Activated effector memory CD4-positive, alpha-beta T cell treated with Interleukin-2 at 50 U/mL for 16 hours (primary cell): ENCODE measurements at places on chromosomes 1 and 21.

- DNase-seq = no peak
Measured at GRCh38 chr1:87330057-87330884, 1.6 kb downstream of the LMO4 start.

DNA sequence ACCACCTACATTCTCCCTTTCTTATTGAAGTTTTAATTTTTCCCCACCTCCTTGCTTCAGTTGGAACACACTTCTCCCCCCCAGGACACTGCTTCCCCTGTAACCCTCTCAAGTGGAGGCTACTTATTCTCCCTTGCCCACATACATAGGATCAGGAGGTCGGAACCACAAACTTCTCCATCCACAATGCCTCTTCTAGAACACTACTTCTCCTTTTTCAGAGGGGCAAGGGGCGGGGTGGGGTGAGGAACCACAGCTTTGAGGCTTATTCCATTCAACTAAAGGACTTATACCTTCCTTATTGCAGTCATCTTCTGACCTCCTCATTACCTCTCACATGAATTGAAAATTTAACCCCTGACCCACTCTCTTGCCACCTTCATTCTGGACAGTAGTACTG is 81.3 kb downstream of the NEK7 start:
- no peak for DNase-seq

DNA sequence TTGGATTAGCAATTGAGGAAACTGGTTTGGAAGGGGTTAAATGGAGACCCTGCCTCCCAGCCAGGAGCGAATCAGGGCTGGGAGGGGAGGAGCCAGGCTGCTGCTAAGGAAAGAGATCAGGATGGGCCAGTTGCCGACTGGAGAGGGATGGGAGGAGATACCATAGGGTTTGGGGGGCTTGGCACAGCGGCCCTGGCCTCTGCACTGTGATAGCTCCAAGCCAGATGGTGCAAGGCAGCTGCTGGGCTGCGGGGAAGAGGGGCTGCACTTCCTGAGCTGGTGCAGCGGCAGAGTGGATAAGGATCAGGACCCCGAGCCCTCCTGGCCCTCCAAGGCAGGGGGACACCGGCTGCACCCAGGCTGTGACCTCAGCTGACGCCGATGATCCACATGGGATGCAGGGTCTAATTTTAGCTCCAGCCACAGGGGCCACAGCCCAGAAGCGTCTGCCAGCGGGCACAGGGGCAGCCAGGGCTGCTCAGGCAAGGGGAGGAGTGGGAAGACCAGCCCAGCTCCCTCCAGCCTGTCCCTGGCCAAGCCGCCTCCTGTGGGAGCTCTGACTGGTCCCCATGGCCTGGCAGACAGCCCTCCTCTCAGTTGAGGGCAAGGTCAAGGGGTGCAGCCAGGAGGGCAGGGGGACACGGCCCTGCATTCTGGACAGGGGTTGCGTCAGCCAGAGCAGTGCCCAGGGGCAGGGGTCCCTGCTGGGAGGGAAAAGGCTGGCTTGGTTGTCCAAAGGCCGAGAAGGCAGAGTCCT is at the start of gene EXTL1:
Gene EXTL1 (plus strand): TSS at position 129 of the 757 bp plus-strand sequence. CDS start 872 bp downstream, outside the sequence.
- DNase-seq = no peak

DNA sequence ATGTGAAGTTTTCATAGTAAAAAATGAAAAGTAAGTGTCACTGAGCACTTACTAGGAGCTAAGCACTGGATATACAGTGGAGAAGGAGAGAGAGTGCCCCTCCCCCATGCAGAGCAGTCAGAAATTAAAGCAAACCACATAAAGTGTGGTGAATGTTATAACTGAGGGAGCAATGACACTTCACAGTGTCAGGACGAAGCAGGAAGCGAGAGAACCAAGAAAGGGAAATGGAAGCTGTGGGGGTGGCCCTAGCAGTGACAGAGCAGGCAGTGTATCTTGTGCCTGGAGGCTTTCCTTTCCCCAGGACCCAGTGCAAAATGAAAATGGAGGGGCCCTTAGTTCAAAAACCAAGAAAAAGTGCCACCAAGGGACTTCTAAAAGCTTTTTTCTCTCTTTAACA is 21.5 kb upstream of the RCAN3 start:
- DNase-seq = peak; percentile 13

DNA sequence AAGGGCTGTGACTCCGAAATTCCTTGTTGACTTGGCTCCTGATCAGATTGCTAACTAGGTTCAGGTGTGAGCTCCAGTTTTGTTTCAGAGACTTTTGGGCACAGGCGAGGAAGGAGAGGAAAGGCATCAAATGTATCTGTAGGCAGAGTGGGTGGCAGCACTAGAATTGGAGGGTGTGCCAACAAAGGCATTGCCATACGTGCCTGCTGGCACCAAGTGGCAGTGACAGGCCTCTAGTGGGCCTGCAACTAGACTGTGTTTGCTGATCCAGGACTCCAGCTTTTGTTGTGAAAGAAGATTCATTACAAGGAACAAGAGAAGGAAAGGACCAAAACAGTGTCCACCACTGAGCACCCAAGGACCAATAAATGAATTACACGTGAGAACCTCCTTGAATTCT is 79.5 kb downstream of the TM2D1 start:
- DNase-seq = no peak

DNA sequence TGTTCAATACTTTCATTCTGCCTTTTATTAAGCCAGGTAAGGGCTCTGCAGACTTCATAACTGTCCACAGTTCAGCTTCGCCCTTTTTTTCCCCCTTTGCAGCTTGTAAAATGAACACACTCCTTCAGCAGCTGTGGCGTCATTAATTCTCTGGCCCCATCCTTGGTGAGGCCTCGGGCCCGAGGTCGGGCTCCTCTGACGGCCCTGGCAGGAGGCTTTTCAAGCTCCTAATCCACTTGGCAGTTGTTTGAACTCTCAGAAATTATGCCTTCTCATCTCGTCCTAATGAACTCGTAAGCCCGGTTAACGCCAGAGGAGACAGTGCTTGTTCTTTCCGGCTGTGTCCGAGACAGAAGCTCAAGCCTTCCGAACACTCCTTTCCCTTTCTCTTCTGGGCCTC is 18.1 kb upstream of the EPHA8 start:
- DNase-seq = no peak

DNA sequence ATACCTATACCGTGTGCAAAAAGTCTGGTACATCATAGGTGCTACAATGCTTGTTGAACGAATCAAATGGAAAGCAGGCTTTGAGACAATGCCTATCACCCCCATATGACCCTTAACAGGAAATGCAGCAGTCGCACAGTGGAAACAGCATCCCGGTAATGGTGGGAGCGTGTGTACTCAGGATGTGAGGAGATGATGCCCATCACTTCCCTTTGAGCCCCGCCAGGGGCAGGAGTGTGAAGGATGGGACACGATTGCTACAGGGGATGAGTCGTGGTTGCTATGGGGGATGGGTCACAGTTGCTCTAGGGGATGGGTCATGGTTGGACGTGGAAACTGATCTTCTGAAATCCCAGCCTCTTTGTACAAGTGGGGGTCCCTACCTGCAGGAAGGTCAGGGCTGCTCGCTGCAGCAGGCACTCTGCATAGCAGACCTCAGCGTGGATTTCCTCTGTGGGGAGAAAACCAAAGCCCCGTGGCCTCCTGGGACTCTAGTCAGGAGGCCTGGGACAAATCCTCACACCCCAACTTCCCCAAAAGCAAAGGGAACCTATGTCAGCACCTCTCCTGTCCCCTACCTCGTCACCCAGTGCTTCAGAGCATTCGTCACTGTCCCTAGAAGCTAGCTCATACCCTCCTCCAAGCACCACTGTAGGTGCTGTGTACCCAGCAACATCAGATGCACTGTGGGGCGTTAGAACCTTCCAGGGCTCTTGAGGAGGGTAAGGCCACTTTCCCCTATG is 19.3 kb downstream of the TTC39A start:
- no peak for DNase-seq

GRCh38 chr1:8598783-8599182 is 218.7 kb downstream of the RERE start:
- DNase-seq = no peak

- no peak for DNase-seq
Measured at GRCh38 chr1:86938855-86939254, 24.4 kb downstream of the HS2ST1 start.

- no peak for DNase-seq
Measured at GRCh38 chr1:168159979-168160378, 18.8 kb upstream of the TIPRL start.

GRCh38 chr1:8094481-8095241 is 68.6 kb upstream of the ERRFI1 start:
- no peak for DNase-seq

DNA sequence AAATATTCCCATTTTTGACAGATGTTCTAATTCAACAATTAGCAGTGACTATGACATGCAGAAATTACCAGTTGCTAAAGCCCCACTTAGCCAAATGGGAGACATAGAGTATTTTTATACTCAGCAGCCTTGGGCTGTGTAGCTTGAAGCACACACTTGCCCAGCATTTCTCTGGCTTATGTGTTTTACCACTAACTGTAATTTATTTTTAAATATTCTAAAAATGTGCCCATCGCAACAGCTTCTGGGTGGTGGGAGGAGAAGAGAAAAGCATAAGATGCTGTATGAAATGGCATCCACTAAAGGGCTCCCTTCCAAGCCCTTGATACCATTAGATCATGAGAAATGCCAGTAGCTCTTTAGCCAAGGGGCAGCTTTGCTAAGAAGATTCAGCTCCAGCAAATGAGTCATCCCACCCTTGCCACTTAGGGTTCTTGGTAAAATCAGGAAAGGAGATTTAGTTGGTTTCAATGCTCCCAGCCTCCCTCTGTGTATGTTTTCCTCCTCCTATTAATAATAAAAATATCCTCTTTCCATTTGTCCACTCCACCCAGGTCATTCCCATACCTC is 462.7 kb upstream of the DEPDC1 start:
- DNase-seq = no peak

GRCh38 chr1:109933856-109934711 is 23.4 kb downstream of the CSF1 start:
- DNase-seq = no peak

DNA sequence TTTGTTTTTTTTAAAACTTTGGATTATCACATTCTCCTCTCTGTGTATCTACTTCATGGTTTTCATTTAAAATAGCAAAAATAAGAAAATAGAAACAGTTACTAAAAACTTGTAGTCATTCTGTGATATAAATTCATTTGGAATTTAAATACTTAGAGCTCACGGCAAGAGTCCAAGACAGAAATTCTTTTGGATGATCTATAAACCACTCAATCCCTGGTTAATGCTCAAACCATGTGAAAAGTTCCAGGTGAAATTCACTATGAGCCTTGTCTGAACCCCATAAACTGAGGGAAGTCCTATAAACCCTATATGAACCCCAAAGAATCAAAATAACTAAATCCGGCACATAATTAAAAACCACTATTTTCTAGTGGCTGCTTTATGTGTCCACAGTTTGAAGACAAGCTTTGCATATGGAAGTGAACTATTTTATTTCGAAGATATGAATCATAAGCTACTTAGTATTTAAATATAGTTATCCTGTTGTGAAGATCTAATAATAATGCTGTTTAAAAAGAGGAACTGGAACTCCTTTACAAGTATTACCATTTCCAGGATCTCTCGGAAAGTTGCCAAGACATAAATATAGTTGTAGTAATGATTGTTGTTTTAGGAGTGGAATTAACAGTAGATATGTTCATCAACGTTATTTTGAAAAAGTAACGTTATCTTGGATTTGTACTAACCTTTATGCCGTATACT is 163.5 kb downstream of the NFIA start:
- DNase-seq = no peak

GRCh38 chr1:23554481-23555269 is 4.6 kb downstream of the ID3 start:
- DNase-seq = peak; percentile 87

- no peak for DNase-seq
Measured at GRCh38 chr1:18957136-18957521, 653 bp upstream of the IFFO2 start.

DNA sequence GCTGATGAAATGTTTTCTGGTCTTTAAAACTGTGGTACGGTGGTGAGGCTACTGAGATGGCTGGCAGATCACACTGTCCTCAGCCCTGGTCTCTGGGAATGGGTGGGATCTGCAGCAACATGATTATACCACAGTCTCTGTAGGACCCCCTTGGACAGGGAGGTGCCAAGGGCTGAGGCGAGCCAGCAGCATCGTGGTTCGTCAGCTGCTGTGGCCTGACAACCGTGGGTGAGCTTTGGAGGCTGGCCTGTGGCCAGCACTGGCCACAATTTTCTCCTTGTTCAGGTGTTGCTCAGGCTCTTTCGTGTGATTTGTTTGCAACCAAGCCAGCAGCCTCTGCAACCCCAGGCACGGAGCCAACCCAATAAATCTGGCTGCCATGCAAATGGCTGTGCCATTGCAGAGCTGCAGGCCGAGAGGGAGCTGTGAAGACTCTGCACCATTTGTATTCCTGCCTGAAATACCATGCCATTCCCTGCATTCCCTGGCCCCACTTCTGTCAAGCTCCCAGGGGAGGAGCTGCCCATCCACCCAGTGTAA is 70.9 kb downstream of the PCP4 start:
- no peak for DNase-seq

GRCh38 chr1:41110736-41111135 is 89.2 kb upstream of the SLFNL1 start:
- no peak for DNase-seq

DNA sequence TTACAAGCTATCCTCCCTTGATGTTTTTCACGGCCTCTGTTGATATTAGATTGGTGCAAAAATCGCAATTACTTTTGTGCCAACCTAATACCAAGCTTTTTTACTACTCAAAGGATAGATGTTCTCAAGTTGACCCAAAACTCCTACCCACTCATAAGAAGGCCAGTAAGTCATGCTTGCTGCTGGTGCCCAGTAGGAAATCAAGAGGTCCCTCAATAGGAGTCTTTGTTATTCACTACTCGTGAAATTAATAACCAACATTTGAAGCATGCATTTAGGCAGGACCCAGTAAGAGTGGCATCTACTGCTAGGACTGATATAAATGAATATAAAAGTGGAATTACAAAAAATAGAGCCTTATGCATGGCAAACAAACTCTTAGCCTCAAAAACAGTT is 52.6 kb downstream of the APP start:
- DNase-seq = no peak

GRCh38 chr1:186793582-186793927 is 35.2 kb upstream of the PLA2G4A start:
- DNase-seq = no peak

DNA sequence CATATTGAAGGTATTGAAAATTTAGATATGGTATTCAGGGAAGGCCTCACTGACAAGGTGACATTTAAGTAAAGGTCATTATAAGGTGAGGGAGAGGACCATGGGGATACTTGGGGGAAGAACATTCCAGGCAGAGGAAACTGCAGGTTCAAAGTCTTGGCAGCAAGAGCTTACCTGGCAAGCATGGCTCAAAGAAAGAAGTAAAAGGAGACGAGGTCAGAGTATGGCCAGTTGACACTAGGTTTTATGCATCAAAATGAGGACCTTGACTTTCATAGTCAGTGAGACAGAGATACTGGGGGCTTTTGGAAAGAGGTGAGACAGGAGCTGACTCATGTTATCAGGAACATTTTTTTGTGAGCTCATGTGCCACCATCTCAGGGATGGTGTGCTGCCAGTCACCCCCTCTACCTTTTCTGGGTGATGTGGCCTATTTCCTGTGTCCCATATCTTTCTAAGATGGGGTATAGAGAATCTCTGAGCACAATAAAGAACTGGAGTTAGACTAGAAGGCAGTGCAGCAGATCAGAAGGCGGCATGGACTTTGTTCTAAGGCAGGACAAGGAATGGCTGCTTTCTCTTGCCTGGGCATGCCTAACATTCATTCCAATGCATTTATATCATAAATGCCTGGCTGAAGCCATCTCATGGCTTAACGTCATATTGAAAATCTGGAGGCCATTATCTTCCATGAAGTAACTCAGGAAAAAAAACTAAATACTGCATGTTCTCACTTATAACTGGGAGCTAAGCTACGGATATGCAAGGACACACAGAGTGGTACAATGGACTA is 406.7 kb downstream of the NTNG1 start:
- DNase-seq = no peak
